K562 (cell line): ENCODE measurements at places on chromosomes 2 and 18.

DNA sequence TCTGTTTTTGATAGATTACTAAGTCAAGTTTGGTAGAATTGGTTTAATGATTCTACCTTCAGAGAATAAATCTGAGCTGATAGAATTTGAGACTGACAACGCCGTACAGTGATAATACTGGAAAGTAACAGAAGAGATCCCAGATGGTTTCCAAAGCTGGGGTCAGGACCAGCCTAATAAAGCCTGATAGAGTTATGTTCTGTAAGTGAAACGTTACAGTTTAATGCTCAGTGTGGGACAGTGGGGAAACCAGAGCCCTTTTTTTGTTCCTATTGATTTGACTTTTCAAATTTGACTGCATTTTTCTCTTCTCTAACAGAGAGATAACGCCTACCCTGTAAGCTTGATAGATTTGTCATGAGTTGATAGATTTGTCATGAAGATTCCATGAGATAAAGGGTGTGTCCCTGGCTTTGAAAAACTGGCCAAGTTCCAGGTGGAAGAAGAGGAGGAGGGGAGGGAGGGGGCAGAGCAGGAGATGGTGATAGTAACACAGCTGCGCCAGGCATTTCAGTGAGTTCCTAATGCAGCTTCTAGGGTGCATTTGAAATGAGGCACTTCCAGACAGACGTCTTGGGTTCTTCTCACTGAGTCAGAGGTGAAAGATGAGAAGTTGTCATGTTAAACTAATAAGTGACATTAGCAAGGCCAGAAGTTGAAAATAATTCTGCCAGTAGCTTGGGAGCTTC lies 65.1 kb downstream of the CERS6 start:
- DNase-seq = peak; percentile 62

- no peak for DNase-seq
Observed at GRCh38 chr18:55307505-55307904, 280.5 kb downstream of the TCF4 start.

- DNase-seq = peak; percentile 70
Observed at GRCh38 chr2:201182650-201183364, at the start of gene CASP10. CASP10 (plus strand) TSS chr2:201183141; CDS start chr2:201185778, 2,637 bp downstream.

GRCh38 chr18:65206551-65207260 lies 544.1 kb upstream of the CDH7 start:
- no peak for DNase-seq

GRCh38 chr2:176182671-176183070 lies 5.8 kb upstream of the HOXD1 start:
- no peak for DNase-seq

DNA sequence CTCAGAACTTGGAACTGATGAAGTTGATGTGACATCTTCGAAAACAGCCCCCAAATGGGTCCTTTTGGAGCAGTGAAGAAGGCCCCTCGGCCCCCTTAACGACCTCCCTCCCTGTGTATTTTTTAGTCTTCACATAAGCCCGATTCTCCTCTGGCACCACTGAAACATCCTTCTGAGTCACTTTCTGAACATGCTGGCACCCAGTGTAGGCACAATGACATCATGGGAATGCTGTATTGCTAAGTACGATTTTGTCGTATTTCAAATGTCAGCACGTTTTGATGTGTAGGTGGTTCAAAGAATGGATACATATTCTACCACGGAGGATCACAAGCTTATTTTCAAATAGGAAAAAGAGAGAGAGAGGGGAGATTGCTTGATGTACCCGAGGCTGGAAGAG lies 111.7 kb upstream of the RIOK3 start:
- DNase-seq = no peak

GRCh38 chr2:215188078-215188477 lies 49.7 kb upstream of the ABCA12 start:
- DNase-seq = no peak

- no peak for DNase-seq
Observed at GRCh38 chr2:44638649-44639048, 276.9 kb downstream of the CAMKMT start.

- DNase-seq = no peak
Observed at GRCh38 chr2:20608666-20609348, 42.1 kb downstream of the HS1BP3 start.

- no peak for DNase-seq
Observed at GRCh38 chr2:131801210-131801744, 273.6 kb downstream of the CCDC74A start.

- DNase-seq = no peak
Observed at GRCh38 chr18:73987247-73987980, 160.2 kb downstream of the FBXO15 start.

GRCh38 chr2:88350331-88351248 lies 101.9 kb downstream of the FOXI3 start:
- DNase-seq = peak; percentile 76

DNA sequence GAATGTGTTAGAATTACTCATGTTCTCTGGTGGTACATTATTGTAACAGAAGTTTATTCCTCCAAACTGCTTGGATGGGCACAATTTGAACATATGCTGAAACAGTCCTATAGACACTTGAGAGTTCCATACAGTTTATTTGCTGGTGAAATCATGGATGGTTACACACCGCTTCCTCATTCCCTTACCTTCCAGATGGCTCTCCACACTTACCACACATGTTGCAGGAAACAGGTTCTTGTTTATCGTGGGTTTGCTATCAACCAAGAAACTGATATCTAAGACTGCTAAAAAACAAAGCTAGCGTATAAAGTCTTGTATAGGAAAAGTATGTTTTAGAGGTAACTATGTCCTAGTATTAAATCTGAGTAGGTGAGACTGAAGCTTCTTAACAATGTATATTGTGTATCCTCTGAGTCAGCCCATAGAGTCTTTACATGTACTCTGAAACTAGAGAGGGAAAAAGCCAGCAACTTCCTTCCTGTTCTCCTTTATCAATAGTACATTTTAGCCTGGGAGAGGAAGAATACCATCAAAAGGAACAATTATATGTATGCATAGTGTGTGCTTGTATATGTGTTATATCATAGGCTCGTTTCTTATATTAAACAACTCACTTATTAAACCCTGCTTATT lies 313.1 kb downstream of the PLCL1 start:
- no peak for DNase-seq

DNA sequence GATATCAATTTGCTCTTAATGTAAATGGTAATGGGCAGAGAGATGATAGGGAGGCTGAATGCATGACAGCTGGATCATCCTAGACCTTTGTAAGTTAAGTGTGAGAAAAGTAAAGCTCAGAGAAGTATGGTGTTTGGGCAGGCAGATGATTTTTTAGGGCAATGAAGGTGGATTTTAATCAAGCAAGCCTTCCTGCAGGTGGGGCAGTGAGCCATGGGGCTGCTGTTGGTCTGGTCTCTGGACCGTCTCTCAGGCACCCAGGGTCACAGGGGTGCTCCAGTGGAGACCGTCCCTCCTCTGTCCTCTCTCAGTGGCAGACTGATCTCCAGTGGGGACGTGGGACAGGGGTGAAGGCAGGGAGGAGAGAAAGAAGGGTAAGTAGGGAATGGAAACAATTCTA lies 69.8 kb upstream of the STK17B start:
- DNase-seq = no peak

GRCh38 chr2:145000376-145000775 lies 480.5 kb upstream of the ZEB2 start:
- DNase-seq = no peak

DNA sequence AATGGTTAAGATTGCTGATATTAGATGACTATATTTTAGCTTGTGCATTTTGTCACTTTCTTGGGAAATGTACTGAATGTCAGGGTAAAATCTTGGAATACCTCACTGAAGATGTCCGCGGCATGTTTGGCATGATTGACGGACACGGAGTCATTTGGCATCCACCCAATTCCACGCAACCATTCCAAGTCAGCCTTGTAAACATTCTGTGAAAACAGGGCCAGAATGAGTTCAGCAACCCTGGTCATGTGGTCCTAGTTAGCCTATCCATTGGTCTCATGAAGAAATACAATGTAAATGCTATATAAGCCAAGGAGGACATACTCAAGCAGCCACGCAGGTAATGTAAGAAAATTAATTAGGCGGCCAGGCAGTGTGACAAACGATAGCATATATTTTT lies 159.5 kb downstream of the RIF1 start:
- no peak for DNase-seq

- DNase-seq = no peak
Observed at GRCh38 chr2:231388725-231389346, 6.7 kb upstream of the B3GNT7 start.

- DNase-seq = peak; percentile 9
Observed at GRCh38 chr2:134774786-134775641, 56.2 kb upstream of the TMEM163 start.

- no peak for DNase-seq
Observed at GRCh38 chr18:10113121-10114022, 199.6 kb downstream of the VAPA start.

- DNase-seq = peak; percentile 26
Observed at GRCh38 chr2:866009-866680, 84.5 kb upstream of the SNTG2 start.

GRCh38 chr2:129430911-129431310 lies 548.6 kb upstream of the RAB6C start:
- no peak for DNase-seq

DNA sequence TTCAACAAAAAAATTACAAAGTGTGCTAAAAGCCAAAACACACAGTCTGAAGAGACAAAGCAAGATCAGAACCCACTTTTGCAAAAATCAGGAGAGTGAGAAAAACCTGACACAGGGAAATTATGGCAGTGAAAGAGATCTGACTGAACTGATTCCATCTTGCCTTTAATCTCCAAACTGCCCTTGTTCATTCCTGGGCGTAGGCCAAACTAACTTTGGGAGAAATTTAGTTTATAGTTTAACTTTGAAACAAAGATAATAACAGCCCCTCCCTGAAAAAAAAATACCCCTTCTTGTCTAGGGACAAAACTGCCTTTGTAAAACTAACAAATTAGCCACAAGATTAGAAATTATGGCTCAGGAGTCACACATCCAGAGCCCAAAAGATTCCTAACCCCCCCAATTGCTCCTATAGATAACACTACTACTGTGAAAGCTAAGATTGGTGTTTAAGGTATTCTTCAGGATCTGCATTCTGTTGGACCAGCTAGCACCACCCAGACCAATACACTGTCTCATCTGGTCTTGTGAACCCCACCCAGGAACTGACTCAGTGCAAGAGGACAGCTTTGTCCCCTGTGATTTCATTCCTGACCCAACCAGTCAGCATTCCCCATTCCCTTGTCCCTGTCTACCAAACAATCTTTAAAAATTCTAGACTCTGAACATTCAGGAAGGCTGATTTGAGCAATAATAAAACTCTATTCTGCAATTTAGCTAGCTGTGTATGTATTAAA lies 226.1 kb upstream of the SH3BP4 start:
- no peak for DNase-seq

- DNase-seq = no peak
Observed at GRCh38 chr2:176092270-176093144, at the start of gene HOXD13. HOXD13 (plus strand) TSS chr2:176092721; CDS start chr2:176092891, 170 bp downstream.

DNA sequence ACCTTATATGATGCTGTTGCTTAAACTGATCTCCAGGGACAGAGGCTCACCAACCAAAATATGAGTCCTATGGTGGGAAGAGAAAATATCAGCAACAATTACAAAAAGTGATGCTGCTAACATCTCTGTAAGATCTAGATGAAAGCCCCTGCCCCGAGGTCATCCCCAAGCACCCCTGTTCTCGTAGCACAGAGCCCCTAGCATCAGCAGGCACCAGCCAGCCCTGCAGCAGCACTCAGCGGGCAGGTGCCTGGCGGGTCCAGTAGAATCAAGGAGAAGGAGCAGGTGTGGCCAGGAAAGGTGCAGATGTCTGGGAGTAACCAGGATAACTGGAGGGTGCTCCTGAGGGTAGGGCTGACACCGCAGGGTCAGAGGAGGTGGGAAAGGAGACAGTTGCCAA lies 474.2 kb upstream of the MYT1L start:
- DNase-seq = no peak

DNA sequence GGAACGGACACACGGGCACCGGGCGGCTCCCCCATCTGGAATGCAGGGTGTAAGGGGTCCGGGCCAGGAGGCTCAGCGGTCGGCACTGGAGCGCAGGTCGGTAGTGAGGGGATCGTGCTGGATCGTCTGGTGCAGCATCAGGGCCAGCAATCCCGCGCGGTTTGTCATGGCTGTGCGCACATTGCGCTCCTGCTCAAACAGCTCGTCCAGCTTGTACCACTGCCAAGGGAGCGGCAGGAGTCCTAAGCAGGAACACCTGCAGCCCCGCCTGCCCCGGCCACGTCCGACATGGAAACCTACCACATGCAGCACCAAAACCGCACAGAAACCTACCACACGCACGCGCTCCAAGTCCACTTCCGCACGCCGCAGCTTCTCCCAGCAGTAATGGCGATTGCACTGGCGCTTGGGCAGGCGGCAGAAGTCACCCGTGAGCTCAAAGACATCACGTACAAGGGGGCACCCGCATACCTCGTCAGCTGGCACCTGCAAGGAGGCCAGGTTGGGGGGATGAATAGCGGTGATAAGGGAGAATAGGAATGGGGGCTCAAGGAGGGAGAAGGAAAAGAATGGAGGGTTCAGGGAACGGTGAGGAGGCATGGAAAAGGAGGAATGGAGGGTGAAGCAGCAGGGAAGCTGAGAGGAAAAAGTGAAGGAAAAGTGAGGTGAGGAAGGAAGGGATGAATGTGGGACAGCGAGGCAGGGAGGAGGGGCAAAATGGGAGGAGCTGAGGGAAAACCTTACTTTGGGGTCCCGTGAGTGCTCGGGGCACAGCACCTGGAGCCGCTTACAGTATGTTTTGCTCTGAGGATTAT lies 1.4 kb upstream of the MBD1 start:
- DNase-seq = no peak

DNA sequence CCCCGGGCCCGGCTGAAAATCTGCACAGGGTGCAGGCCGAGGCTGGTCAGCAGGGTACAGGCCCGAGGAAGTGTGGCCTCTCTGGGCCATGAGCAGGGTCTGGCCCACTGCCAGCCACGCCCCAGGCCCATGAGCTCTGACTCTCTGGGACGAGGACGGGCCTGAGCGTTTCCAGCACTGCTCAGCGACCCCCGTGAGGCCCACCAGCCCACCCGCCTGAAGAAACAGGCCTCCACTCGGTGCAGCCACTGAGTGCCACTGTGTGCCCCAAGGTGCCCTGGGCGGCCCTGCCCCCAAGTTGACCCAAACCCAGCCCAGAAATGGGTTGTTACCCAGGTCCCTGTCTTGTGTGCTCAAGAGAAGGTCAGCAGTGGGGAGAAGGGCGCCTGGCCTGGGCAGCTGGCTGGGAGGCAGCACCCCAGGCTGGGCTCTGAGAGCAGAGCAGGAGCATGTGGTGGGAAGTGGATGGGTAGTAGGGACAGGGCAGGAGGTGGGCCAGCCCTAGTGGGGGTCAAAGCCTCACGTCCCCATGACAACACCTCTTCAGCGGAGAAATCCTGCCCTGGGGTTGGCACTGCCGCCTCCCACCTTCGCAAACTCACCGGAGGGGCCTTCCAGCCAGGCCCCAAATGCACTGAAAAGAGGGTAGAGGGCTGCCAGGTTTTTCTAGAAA lies 2.1 kb upstream of the SNED1 start:
- no peak for DNase-seq

- DNase-seq = no peak
Observed at GRCh38 chr18:59502274-59503175, 143.5 kb upstream of the LMAN1 start.

- DNase-seq = no peak
Observed at GRCh38 chr18:43192408-43192807, 76.9 kb upstream of the RIT2 start.

- DNase-seq = no peak
Observed at GRCh38 chr2:166468124-166469024, 25.7 kb downstream of the SCN7A start.

GRCh38 chr2:72115110-72116080 lies 32.3 kb downstream of the CYP26B1 start:
- no peak for DNase-seq

- DNase-seq = no peak
Observed at GRCh38 chr2:85682378-85682777, 11.8 kb upstream of the GNLY start.

- no peak for DNase-seq
Observed at GRCh38 chr2:197604117-197604860, 71.1 kb downstream of the RFTN2 start.
